NCI-H1092 treated with DMSO at 0.1 percent for 48 hours (cell line): ENCODE measurements at places on chromosomes 3 and 15.
A peak's percentile ranks its signal among the peaks of the same experiment; 100 is the strongest.

DNA sequence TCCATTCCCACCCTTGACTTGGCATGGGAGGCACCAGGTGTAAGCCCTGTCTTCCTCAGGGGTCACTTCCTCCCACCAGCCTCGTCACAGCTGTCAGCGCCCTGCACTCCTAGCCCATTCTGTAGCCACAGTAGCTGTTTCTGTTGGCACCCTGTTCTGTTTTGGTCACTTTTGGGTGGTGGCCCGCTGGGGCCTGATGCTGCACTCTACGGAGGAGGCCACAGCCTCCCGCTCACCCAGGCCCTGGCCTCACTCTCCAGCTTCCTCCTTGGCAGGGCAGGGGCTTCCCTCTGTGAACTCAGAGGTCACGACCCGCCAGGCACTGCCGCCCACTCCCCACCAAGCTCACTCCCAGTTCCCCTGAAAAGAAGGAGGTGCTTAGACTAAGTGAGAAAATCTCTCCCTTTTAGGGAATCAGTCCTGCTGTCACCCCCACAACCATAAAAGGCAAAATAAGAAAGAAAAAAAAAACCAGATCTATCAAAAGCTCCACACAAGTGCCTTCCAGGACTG, 68.4 kb downstream of the MGLL start:
- DNase-seq, result no peak

DNA sequence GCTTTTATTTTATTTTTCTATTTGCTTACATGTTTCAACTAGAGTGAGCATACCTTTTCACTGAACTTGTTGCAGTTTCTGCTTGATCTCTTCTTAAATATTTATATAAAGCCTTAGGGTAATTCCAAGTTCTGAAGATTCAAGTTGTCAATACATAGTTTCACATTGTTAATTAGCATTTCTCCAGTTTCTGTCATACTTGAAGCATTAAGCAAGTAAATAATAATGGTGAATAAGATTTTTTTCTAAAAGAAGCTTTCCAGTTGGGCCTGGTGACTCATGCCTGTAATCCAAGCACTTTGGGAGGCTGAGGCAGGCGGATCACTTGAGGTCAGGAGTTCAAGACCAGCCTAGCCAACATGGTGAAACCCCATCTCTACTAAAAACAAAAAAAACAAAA, 53.9 kb downstream of the CALML4 start:
- no peak for DNase-seq

GRCh38 chr15:81752546-81752942, 293.3 kb downstream of the MEX3B start:
- peak; percentile 96 for DNase-seq

DNA sequence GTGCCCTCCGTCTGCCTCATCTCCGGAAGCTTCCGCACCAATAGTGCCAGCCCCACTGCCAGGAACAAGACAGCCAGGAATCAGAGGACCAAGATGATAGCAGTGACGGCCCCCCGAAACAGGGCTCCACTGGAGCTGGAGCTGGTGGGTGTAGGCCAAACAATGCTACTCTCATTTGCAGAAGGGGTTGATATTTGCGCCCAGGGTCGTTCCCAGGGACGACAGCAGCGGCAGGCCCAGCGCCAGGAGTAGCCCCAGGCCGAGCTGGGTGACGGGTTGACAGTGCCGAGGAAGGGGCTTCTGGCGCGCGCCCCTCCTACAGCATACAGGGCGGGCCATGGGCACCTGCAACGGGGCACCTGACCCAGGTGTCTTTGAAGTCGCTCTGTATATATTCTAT, 301.4 kb downstream of the CNTN6 start:
- DNase-seq, result no peak

DNA sequence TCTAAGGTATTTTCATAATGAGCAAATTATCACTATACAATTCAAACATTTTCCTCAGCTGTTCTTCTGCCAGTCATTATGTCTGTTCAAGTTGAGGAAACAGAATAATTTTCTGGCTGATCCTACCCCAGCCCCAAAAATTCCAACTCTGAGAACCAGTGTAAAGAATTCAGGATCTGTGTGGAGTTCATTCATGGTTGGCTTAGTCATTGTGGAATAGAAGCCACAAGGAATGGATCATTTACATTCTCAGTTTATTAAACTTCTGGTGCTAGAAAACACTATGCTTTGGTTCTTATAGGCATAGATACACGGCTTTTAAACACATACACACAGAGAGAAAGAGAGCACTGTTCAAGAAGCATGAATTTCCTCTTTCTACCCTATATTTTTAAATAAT, 134.6 kb downstream of the CMSS1 start:
- no peak for DNase-seq

- no peak for DNase-seq
Measured at GRCh38 chr3:106184540-106185457, 316.0 kb upstream of the CBLB start.

GRCh38 chr3:66140743-66141372, 79.9 kb upstream of the SLC25A26 start:
- DNase-seq, result no peak

DNA sequence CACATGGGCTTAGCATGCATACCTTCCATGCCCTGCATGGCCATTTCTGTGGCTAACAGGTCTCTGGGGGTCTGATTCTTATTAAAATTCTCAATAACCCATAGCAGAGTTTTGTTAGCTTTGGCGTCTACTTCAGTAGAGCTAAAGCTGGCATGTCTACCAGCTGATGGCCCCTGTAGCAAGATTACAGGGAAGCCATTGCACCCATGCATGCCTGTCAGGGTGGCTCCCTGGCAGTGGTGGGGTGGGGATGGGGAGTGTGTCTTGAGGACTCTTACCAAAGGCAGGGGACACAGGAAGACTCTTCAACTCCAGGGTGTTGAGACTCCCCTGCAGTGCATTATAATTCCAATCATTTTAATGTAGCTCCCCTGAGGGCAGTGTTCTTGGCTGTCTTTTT, 4.7 kb downstream of the KY start:
- no peak for DNase-seq

DNA sequence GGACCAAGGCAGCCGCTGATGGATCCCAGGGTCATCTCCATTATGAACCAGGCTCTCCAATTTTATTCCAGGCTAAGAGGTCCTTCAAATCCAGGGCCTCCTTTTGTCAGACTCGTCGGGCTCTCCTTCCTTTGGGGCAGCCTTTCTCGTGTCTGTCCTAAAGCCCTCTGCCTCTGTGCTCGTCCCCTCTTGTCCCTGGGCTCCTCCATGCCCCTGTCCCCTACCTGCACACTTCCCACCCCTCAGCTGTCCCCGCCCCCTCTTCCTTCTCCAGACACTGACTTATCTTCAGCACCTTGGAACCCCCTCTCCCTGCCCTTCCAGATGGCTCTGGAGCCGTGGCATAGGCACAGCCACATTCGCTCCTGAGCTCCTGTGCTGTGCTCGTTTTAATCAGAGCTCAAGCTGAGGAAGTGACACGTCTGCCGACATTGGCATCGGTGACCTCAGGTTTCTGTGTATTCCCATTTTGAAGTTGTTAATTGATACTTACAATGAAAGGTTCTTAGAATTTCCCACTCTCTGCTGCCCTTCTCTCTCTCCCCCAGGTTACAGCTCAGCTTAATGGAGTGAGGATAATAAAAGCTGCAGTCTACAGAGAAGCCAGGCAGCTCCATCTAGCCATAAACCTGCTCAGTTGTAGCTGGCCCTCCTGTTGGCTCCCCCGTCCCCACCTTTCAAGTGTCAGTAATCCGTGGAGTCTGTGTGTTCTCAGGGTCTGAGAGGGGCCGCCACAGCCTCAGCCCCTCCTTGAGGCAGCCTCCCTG, 51.1 kb upstream of the SEC22A start:
- peak; percentile 12 for DNase-seq

DNA sequence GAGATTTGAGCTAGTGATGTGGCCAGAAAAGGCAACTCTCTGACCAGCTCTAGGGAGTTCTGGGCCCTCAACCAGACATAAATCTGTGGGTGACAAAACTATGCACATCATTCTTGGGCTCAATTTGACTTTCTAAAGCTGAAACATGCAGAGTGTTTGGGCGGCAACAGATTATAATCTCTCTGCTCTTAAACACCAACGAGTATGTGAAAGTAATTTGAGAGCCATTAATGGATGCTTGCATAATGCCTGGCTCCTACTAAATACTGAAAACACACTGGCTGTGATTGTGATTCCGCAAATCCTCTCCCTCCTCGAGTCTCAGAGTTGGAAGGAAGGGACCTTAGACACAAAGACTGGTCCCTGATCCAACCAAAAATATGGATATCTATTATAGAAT, 186.7 kb downstream of the UACA start:
- DNase-seq, result no peak

GRCh38 chr3:172204716-172205115, 165.3 kb downstream of the FNDC3B start:
- DNase-seq, result no peak

DNA sequence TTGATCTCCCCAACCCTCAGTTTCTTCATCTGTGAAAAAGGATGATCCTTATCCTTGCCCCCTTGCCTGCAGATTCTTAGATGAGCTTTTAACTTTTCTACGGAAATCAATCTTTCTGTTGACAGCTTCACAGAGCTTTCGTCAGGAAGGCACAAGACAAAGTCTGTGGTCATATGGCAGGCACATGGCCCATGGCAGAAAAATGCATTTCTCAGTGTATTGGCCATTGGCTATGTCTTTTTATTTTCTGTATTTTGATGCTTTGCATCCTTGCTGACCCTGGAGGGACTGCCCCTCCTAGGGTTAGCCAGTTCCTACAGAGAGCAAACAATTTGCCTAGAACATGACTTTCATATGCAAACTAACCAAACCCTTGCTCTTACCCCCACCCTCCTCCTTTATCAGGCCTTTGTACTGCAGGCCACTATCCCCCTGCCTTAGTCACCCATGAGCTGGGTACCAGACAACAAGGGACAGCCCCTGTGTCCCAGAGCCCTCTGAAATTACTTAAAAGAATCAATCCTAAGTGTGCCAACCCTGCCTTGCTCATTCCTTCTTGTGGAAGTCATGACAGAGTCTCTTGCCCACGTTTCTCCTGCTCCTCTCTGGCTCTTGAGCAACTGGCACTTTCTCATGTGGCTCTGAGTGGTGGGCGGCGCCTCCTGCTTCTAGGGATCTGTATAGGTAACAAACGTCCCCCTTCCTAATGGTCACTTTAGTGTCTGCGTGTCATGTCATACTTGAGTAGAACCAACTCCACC, 24.1 kb upstream of the NOX5 start:
- DNase-seq, result no peak

- DNase-seq, result no peak
Measured at GRCh38 chr3:194001-194400, 2.6 kb upstream of the CHL1 start.

DNA sequence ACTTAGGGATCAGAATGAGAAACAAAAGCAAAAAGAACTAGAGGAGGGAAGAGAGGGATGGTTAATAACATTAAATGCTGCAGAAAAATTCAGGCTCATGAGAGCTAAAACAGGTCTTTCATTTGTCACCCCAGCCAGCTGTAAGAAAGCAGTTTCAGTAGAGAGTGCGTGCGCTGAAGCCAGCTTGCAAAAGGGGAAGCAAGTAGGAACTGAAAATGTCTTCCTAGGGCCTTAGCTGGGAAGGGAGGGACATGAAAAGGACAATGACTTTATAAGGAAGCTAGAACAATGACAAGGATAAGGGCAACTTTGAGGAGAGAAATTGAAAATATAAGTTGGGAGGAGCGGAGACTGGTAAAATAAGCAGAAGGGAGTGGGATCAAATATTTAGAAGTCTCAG, 3.1 kb downstream of the CIAO2A start:
- DNase-seq, result no peak

GRCh38 chr3:132445817-132446216, 28.5 kb downstream of the DNAJC13 start:
- no peak for DNase-seq

- no peak for DNase-seq
Measured at GRCh38 chr3:108134555-108134880, 43.7 kb upstream of the CD47 start.

DNA sequence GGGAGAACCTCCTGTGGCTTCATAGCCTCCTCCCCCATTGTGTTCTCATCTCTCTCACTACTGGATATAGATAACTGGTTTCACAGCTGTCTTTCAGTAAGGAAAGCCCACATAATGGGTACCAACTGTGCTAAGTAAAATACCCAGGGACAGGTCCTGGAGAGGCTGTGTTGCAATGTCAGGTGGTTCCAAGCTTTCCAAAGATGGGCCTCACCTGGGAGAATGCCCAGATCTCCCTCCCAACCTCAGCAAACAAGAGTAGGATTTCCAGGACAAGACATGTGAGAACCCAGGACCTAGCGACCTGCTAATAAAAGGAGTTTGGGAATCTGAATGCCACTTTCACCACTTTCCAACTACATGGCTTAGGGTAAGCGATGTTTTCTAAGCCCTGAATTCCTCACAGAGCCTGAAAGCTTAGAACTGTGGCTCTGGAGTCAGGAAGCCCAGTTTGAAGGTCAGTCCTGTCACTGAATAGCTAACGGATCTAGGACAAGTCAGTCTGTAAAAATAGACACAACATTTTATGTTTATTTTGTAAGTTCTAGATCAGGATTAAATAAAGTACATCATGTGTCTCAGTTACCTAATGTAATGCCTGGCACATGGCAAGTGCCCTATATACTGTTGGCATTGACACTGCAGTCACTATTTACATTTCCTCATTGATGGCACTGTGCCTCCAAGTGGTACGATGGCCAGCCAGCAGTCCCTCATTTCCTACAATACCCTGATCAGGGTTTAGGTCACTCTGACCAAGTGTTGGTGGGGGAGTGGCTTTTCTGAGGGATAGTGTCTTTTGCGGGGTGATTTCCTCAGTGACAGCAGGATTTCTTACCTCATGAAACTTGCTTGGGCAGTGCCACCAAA, 11.9 kb downstream of the CERS3 start:
- peak; percentile 36 for DNase-seq

- DNase-seq, result no peak
Measured at GRCh38 chr15:25710184-25710583, 152.9 kb downstream of the ATP10A start.

GRCh38 chr15:73965094-73965757, 26.9 kb downstream of the STOML1 start:
- no peak for DNase-seq

DNA sequence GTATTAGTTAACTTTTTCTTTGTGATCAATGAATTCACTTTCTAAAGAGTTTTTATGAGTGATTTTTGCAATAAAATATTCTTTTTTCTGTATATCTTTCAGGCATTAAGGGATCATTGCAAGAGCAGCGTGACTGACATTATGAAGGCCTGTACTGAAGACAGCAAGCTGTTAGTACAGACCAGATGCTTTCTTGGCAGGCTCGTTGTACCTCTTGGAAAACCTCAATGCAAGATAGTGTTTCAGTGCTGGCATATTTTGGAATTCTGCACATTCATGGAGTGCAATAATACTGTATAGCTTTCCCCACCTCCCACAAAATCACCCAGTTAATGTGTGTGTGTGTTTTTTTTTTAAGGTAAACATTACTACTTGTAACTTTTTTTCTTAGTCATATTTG, 24.4 kb downstream of the SELENOT start:
- no peak for DNase-seq

DNA sequence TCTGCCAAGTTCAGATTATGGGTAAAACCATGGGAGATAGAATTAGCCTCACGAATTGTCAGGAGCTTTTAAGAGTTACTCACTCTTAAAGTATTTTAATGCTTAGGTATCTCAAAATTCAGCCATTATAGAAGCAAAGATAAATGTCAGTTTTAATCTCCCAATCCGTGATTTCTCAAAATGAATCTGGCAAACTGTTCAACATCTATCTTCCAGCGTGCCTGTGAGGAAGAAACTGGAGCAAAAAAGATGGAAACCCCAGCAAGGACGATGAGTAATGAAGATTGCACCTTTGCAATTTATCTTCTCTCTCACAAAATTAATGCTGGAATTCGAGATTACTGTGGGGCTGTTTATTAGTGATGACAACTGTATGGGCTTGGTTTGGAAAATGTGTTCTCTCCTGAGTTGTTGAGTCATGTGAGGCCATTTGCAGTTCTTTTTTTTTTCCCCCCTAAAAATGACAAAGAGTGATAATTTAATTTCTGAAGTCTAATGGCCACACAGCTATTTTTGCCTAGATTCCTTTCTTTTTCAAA, 70.5 kb downstream of the PYDC2 start:
- no peak for DNase-seq
